ENCODE measurements at places on chromosomes 3 and 15.

DNA sequence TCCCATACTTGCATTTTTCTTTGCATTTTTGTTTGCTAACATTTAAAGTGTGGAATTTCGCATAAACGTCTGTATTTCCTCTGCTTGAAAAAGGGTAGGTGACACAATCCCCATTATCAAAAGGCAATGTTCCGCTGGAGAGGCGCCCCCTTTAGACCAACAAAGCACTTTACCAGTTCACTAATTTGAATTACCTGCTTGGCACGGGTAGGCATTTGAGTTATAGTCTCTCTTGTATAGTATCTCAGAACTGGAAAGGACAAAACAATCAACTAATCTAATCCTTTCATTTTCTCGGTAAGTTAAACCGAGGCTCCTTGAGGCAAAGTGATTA lies 775 bp upstream of the CCDC39 start:
- DNase-seq: peak; percentile 86

GRCh38 chr15:52521682-52522081 lies 7.0 kb downstream of the MYO5A start:
- no peak for DNase-seq

DNA sequence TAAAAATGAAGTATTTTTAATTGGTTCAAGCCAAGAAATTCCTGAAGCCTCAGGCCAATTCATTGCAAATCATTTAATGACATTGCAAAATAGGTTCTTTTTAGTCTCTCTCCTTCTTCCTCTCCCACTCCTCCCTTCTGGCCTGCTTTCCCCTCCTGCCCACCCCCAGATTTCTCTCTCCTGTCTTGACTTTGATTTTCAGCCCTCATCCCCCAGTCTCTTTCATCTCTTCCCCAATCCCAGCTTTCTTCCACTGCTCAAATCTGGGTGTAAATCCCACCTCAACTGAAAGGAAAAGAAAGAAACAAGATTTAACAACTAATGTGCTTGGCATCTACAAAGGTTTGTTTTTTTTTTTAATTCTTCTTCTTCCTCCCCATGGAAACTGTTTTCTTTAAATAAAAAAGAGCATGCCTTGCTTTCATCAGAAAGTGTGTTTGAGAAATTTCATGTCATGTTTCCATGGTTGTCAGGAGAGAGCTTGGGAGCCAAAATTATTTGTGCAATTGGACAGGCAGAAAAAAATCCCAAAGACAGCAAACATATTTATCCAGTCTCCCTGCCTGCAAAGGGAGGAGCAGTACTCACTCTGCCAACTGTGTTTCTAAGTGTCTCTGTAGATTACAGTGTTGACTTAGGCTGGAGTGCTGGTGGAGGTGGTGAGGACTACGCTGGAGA lies 50.4 kb downstream of the BOC start:
- no peak for DNase-seq

- DNase-seq: no peak
Observed at GRCh38 chr3:69753179-69753775, 14.0 kb downstream of the MITF start.

DNA sequence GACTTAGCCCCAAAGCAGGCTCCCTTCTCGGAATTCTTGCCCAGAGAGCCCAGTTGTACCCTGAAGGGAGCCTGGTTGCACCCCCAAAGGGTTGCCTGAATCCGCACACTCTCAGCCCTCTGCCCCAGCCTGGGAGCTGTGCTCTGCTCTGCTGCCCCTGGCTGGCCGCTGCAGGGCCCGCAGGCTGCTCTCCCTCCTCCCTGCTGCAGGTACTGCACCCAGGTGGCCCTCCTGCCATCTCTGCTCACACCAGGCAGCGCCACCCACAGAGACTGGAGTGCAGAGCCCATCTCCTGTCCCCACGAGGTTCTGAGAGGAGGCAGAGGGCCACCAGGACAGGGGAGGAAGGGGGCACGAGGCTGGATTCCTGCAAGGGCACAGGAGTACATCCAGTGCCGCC lies 134.2 kb upstream of the NSMCE3 start:
- no peak for DNase-seq

DNA sequence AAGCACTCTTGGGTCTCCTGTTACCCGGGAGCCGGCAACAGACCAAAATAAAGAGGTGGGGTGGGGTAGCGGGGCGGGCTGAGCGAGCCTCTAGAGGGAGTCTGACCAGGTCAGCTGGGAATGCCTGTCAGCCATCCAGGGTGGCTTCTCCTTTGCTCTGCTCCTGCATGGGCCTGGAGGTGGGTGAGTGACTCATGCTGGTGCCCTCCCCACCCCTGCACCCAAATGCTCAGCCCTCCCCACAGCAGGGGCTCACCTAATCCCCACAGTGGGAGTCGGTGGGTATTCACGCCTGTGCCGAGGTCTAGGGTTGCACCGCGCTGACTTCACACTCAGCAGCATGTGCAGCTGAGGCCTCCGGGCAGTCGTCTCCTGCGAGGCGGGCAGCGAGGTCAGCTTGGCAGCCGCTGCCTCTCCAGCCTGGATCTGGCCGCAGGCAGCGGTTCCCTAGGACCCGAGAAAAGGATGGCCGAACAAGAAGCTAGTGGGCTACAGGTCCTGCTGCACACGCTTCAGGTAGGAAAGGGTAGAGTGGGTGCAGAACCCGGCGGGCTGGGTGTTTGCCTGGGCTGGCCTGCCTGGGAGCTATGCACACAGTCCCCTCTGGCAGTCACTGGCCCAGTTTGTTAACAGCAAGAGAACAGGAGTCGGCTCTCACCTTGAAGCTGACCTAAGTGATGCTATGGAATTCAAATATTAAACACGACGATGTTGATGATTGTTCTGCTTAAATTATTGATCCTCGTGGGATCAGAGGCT lies at the start of gene AGBL1:
Gene AGBL1 (plus strand): TSS at position 364 of the 759 bp plus-strand sequence.
- no peak for DNase-seq

- no peak for DNase-seq
Observed at GRCh38 chr15:73338058-73338457, 30.7 kb downstream of the HCN4 start.

DNA sequence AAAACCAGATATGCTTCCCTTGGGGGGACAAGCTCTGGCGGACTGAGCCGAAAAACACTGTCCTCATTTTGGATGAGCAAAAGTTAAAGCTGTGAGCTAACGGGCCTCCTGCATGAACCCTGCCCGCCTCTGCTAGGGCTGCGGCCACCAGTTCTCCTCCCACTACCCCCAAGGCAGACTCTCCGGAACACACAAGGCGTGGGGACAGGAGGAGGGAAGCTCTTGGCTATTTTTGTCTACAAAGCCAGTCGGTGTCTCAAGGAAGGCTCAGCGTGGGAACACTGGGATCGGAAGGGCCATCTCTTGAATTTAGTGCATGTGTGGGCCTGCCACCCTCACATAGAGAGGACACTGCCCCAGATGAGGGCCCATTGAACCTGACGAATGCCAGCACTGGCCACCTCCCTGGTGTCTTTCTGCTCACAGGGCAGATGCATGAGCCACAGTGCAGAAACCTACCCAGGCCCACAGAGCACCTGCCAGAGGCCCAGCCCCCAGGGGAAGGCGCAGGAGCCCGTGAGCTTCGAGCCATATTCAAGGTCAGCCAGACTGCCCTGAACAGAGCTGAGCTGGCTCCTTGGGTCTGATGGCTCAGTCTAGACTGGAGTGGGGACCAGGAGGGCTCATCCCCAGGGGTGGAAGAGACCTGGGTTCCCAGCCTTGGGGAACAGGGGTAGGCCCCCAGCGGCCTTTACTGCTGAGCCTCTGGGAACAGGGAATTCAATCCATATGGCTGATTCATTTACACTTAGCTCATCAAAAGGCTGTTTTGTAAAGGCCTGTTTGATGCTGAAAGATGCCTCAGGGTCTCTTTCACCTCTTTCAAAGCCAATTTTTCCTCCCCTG lies 38.3 kb downstream of the HCN4 start:
- DNase-seq: no peak

DNA sequence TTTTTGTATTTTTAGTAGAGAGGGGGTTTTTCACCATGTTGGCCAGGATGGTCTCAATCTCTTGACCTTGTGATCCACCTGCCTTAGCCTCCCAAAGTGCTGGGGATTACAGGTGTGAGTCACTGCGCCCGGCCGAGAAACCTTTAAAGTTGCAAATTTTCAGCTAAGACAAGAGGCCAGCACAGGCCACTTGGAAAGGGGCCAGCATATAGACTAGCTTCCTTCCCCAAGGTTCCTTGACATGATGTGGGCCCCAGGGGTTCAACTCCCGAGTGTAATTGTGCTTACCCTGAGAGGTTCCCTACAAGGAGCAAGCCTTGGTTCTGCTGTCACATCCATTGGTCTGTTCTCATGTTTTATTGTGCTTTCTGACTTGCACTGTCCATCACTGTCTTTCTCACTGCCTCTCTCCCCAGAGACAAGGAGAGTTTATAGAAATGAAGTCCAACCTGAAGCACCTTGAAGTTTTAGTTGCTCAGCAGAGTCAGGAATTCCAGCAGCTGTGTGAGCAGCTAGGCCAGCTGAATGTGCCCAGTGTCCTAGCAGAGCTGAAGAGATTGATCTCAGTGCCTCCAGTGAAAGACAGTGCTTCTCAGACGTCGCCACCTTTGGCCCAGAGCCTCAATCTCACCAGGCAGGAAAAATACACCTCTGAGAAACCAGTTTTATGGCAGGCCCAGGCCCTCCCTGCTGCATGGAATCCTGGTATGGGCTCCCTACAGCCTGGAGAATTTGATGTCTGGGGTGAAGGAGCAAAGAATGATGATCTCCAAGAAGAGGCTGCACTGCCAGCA lies 21.1 kb downstream of the C3orf62 start:
- DNase-seq: no peak

DNA sequence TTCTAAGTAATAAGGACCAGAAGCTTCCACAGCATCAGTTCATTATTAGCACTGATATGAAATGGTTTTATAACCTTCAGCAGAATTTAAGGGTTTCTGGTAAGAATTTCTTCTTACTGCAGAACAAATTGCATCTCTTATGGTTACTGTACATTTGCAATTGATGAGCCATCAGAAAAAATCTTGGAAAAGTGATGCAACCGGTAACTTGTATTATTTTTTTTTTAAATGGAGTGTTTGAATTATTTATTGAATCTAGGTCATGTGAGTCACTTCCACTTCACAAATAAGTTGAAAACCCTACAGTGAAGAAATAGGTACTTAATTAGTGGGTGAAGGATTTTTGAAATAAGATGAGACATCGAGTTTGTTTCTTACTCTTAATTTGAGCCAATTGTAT lies 786.0 kb downstream of the TUSC7 start:
- no peak for DNase-seq

GRCh38 chr3:186178412-186178811 lies 69.5 kb upstream of the ETV5 start:
- DNase-seq: no peak

GRCh38 chr3:30518181-30518864 lies 88.1 kb upstream of the TGFBR2 start:
- no peak for DNase-seq

- no peak for DNase-seq
Observed at GRCh38 chr3:29503958-29504357, 223.1 kb downstream of the RBMS3 start.

DNA sequence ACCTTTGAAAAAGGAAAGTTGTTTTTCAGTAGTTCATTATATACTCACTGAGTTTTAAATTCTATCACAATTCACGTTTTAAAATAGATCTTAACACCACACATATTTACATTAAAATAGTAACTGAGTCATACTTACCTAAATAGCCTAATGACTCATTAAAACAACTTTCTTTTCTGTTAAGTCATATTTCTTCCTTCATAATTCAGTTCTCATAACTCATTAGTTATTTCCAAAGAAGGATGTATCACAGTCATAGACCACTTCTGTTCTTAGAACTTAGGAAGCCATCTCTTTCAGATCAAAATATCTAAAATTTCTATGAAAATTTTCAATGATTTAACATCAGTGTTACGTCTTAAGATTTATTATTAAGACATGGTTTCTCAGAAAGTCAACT lies 885.9 kb downstream of the FHIT start:
- DNase-seq: no peak

- no peak for DNase-seq
Observed at GRCh38 chr3:45783667-45784066, 12.7 kb downstream of the SLC6A20 start.

DNA sequence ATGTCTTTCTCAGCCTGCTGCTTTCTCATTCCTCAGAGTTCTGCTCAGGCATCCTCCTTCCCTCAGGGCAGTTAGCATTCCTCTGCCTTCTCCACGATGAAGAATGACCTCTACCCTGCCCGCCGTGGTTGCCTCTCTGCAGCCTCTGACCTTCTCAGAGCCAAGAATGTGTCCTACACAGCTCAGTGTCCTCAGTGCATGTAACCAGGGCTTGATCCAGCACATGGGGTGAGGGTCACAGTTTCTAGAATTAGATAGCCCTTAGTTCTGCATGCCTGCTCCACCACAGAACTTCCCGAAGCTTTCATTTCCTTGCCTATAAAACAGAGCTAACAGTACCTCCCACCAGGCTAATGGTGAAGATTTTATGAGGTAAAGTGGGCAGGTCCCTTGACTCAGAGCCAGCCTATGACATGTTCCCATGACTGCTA lies 182.1 kb downstream of the CLSTN2 start:
- DNase-seq: no peak

- DNase-seq: no peak
Observed at GRCh38 chr3:57961177-57961827, 46.9 kb upstream of the FLNB start.

GRCh38 chr15:39438260-39438659 lies 142.6 kb upstream of the THBS1 start:
- DNase-seq: no peak

GRCh38 chr3:76436894-76437293 lies 603.0 kb upstream of the ROBO2 start:
- DNase-seq: no peak

GRCh38 chr15:41333026-41333562 lies 413 bp downstream of the NUSAP1 start:
- peak; percentile 89 for DNase-seq

- DNase-seq: no peak
Observed at GRCh38 chr3:107345822-107346405, 31.3 kb upstream of the CCDC54 start.

DNA sequence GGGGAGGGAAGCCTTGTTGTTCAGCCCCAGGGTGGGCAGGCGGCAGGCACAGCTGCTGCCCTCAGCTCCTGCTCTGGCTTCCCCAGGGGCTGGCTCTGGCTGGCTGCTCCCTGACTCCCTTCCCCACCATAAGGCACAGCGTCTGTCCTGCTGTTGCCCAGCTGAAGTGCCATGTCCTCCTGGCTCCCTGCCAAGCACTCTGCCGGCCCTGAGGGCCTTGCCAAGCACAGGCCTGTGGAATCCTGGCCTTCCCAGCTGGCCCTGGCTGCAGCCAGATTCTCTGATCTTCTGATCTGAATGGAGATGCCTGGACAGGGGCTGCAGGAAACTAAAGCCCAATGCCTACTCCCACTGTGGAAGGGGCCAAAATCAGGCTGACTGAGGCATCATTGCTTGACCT lies 1.1 kb downstream of the IQCF6 start:
- peak; percentile 67 for DNase-seq

DNA sequence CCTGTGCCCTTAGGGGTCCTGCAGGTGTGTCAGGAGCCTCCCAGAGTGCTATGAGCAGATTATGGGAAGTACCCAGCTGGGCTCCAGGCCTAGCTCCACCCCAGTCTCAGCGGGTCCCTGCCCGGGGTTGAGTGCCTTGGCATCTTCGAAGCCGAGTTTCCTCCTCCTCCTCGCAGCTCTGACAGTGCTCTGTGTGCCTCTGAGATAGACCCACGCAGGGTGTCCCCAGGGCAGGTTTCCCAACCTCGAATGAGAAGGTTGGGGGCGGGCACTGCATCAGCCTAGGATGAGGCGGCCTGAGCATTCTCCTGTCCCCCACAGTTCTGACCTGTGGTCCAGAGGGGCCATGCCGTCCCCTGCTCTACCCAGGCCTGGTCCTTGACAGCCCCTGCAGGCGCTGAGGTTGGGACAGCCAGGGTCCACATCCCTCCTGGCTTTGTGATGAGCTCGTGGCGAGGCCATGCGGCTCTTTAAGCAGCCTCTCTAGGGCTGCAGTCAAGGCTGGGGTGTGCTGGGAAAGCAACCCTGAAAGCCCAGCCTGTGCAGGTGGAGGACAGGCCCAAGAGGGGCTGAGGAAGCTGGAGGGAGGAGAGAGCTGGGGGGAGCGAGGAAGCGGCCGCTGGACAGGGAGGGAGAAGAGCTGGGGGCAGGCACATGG lies 20.2 kb upstream of the SKOR1 start:
- DNase-seq: no peak
